GM12892 (cell line): ENCODE measurements at places on chromosomes 2 and 18.

- DNase-seq = no peak
These were observed 38.6 kb upstream of the KCNF1 start for GRCh38 chr2:10873171-10873570.

DNA sequence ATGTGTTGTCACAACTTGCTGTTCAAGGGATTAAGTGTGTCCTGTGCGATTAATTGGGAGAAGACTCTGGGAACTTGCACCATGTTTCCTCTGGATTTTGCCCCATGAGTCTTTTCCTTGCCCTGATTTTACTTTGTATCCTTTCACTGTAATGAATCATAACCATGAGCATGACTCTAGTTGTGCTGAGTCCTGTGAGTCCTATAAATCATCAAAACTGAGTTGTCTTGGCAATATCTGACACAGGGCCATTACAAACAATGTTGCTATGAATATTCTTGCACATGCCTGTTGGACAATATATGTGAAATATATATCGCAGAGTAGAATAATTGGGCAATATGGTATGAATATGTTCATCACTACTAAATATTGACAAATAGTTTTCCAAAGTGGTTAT is 56.5 kb upstream of the COL5A2 start:
- no peak for DNase-seq

- DNase-seq = no peak
These were observed 33.2 kb downstream of the ITGAV start for GRCh38 chr2:186623084-186623483.

DNA sequence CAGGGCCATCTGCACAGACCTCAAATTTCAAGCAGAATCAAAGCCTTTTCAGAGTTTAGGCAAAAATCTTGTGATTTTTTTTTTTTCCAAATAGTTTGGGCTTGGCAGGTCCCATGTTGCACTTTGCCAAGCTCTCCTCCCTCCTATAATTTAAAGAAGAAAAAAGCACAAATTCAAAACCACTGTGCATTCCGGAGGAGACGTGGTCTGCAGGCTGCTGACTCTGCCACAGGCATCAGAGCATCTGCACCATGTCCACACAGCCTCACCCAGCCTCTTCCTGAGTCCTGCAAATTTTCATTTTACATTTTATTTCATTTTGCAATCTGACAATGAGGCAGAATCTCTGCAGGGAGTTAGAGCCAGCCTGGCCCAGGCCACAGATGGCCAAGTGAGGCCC is 15.7 kb upstream of the GPC1 start:
- DNase-seq = no peak

GRCh38 chr2:128930101-128930500 is 611.4 kb upstream of the HS6ST1 start:
- no peak for DNase-seq

- DNase-seq = no peak
These were observed 866 bp downstream of the CWC22 start for GRCh38 chr2:180006231-180006630.

DNA sequence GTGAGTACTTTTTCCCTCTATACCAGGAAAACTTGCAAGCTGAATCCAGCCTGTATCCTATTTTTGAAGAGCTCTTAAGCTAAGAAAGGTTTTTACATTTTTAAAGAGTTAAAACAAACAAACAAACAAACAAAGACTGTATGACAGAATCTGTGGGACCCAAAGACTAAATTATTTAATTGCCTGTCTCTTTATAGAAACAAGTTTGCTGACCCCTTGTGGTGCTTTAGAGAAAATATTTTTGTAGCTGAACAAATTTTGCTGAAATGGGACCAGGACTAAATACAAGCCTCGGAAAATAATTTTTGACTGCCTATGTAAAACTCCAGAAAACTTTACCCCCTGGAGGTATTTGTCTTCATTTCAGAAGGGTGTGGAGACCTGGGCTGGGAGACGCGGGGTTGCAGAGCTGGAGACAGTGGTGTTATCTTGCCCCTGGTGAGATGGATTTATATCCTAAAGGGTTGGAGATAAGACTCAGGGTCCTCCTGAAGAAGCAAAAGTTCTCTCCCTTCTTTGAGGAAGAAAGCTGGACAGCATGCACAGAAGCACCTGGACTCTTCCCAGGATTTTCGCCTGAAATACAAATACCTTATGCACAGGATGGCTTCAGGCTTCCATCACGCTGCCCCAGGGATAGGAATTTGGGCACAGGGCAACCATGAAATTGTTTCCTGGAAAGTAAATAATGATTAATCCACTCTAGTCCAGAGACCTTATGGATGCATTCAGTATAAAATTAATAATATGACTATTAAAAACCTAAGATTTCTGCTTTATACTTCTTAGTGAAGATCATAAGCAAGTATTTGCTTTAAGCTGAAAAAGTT is 54.3 kb downstream of the TMX3 start:
- DNase-seq = no peak

- DNase-seq = peak; percentile 17
These were observed 26.5 kb downstream of the BCL2 start for GRCh38 chr18:63292831-63293683.

DNA sequence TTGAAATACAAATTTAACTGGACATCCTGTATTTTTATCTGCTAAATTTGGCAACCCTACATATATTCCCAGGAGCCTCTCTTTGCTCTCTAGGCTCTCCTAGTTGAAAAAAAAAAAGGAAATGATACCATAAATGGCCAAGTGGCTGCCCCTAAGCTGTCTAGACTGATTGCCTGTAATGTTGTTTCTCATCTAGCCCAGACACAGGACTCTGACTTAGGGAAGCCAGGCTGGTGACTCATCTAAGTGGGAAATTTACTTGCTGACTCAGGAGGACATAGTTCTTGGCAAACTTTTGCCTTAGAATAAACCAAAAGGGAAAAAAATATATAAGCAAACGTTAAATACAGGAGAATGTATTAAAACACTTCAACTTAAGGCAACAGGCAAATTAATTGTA is 14.6 kb upstream of the ITGAV start:
- DNase-seq = no peak

GRCh38 chr2:182015334-182016109 is 29.9 kb downstream of the PPP1R1C start:
- DNase-seq = no peak

DNA sequence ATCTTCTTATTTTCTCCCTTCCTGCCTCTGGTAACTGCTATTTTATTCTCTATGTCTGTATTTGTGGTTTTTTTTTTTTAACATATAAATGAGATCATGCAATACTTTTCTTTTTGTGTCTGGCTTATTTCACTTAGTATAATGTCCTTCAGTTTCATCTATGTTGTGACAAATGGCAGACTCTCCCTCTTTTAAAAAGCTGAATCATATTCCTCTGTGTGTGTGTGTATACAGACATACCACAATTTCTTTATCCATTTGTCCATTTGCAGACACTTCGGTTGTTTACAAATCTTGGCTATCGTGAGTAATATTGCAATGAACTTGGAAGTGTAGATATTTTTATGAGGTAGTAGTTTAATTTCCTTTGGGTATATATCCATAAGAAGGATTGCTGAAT is 7.0 kb downstream of the GTF2A1L start:
- no peak for DNase-seq

DNA sequence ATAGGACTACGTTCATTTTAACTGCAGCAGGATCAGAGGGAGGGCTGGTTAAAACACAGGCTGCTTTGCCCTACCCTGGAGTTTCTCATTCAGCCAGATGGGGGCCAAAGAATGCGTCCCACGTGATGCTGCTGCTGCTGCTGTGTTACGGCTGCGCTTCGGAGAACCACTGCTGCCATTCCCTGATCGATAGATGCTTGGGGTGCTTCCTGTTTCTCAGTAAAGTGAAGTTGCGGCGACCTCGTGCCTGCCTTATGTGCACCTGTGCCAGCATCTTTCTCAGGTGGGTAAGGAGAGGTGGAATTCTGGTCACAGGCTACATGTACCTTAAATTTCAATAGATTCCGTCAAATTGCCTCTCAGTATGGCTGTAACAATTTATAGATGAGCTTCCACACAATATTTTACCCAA is 24.7 kb upstream of the TOGARAM2 start:
- no peak for DNase-seq

GRCh38 chr2:13584020-13584419 is 867.3 kb downstream of the TRIB2 start:
- no peak for DNase-seq

- DNase-seq = no peak
These were observed 44.9 kb downstream of the STK25 start for GRCh38 chr2:241463276-241464135.

- DNase-seq = no peak
These were observed 140.9 kb upstream of the RNF152 start for GRCh38 chr18:62033756-62034155.

DNA sequence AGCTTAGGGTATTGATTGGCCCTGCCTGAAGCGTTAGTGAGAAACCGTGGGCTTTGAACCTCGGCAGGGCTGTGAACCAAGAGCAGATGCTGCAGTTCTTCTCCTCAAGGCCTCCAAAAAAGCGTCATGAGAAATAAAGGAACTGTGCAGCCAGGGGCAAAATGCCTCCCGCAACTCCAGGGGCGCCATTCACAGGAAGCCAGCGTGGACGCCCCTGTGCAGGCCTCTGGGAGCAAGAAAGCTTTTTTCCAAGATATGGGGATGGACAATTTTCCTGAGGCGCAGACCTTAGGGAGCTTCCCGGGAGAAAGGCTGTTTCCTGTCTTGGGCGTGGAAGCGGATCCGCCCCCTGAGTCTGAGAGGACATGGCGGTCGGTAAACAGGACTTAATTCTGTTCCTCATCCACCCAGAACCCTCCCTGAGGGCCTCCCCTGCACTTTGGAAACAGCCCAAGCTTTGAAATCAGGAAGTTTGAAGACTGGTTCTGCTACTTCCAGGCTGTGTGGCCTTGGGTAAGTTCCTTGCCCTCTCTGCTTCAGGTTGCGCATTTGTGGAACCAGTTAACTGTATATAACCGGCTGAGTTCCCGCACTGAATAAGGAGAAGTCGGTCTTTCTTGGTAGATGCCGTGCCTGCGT is 29.6 kb upstream of the CABLES1 start:
- DNase-seq = no peak

DNA sequence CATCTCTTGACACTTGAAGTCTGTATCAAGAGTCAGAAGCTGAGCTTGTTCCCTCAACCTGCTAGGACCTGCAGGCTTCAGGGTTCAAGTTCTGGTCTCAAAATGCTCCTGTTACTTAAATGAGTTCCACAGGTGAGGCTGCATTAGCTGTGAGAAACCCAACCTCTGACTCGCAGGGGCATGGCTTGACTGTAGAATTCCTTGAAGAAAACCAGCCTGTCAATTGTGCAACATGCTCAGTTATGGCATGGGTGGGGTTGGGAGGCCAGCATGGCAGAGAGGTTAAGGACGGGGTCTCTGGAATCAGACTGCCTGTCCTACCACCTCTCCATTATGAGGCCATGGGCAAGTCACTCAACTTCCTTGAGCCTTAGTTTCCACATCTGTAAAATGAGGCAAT is 235.8 kb downstream of the EN1 start:
- DNase-seq = no peak

- DNase-seq = no peak
These were observed 47.1 kb upstream of the MCFD2 start for GRCh38 chr2:46962751-46963150.

- no peak for DNase-seq
These were observed 39.2 kb upstream of the RASGRP3 start for GRCh38 chr2:33437297-33437696.

DNA sequence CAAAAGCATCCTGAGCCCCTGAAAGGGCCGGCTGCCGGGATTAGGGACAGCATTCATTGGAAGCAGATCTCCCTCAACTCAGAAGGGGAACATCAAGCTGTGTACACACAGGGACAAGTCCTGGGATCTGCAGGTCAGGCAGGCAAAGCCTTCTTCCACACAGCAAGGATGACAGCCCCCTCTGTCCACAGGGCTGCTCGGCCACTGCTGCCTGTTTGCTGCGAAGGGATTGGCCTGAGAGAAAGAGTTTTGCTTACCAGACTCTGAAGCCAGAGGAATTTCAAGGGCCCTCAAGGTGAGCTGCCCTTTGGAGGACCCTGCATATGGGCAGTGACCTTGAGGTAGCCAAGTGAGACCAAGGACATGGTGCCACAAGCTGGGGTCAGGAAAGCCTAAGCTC is 11.1 kb downstream of the ZBTB7C start:
- no peak for DNase-seq

- no peak for DNase-seq
These were observed 89.4 kb downstream of the HDAC4 start for GRCh38 chr2:239311132-239312040.

DNA sequence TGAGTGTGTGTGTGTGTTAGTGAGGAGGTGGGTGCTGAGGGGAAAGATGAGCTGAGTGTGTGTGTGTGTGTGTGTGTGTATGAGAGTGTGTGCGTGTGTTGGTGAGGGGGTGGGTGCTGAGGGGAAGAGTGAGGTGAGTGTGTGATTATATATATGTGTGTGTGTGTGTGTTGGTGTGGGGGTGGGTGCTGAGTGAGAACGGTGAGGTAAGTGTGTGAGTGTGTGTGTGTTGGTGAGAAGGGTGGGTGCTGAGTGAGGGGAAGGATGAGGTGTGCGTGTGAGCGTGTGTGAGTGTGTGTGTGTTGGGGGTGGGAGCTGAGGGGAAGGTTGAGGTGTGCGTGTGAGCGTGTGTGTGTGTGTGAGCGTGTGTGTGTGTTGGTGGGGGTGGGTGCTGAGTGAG is 322.0 kb upstream of the NT5C1B start:
- no peak for DNase-seq

DNA sequence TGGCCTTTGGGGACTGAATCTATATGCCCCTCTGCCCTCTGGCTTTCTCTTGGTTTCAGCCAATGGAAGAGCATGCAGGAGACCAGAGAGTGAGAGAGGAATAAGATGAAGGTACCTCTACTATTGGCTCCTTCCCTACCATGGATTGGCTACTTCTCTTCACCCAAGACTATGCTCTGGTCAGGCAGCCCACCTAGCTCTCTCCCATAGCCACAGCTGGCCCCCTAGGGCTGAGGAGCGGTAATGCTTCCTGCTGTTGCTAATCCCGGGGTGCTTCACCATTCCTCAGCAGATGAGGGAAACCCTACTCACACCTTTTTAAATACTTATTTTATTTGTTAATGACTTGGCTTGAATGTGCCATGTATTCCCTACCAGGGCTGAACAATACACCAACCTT is 142.4 kb downstream of the MREG start:
- DNase-seq = no peak

DNA sequence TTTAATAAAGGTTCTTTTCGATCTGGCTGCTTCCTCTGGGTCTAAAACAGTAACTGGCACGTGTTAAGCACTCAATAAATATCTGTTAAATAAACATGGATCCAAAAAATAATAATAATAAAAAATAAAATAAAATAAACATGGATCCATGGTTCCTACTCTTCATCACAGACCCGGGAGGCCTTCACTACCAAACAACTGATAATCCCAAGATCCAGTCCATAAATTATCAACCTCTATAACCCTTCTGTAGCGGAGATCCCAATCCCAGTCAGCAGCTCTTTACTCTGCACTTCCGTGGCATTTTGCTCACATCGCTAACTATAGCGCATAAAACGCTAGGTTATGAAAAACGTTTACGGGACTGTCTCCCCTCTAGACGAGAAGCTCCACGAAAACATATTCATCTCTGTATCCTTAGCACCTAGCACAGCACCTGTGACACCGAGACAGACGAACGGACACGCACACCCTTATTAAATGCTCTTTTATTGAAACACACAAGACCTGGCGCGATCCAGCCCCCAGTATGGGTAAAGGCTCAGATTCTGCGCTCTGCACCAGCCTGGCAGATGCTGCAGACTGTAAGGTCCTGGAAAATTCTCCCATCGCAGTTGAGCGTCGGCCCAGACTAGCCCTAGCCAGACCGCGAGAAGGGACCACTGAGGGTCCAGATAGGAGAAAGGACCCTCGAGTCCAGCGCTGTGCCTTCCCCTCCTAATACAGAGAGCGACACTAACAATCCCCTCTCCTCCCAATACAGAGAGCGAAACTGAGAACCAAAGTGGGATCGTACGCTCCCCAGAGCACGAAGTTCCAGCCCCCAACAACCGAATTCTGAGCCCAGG is 770 bp downstream of the NBAS start:
- DNase-seq = no peak

- no peak for DNase-seq
These were observed 43.9 kb upstream of the GALR1 start for GRCh38 chr18:77205769-77206168.
